ENCODE measurements at places on chromosomes 1 and 21. TPM values are rescaled to one million over a fixed set of nuclear protein-coding genes. Genes with fewer than 3 reads are reported as not detected.

GRCh38 chr1:185906186-185906585 is 172.0 kb downstream of the HMCN1 start:
- no peaks in the 10 kb centered on the region for H3K27me3 ChIP-seq
- no peak for DNase-seq
- no peaks in the 10 kb centered on the region for H3K36me3 ChIP-seq
- H3K4me1 ChIP-seq, result no peaks in the 10 kb centered on the region
- H3K27ac ChIP-seq, result no peak overlapping the region

The OR2L3 gene
- not detected for total RNA-seq

DNA sequence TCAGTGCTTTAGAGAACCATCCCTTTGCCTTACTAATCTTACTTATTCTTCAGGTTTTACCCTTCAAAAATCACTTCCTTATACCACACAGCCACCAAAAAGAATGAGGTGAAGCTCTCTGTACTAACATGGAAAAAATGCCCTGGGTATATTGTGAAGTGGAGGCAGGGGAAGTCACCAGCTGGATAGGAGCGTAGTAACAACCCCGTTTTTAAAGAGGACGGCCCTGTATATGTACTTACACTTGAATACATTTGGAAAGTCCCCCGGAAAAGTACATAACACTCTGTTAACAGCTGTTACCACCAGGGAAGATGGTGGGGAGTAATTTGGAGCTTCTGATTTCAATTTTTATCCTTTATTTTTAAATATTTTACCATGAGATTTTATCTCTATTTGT is 28.2 kb upstream of the KHDRBS1 start:
- no peaks in the 10 kb centered on the region for H3K36me3 ChIP-seq
- peak overlapping the region; percentile 82 for H3K27ac ChIP-seq
- peaks cover 50% of the 10 kb centered on the region for H3K4me1 ChIP-seq

GRCh38 chr1:17437260-17437579 is 2.3 kb downstream of the RCC2 start:
- peaks cover 37% of the 10 kb centered on the region for H3K36me3 ChIP-seq
- DNase-seq, result no peak
- H3K27ac ChIP-seq, result peak overlapping the region; percentile 75
- H3K4me3 ChIP-seq, result peak overlapping the region; percentile 81

DNA sequence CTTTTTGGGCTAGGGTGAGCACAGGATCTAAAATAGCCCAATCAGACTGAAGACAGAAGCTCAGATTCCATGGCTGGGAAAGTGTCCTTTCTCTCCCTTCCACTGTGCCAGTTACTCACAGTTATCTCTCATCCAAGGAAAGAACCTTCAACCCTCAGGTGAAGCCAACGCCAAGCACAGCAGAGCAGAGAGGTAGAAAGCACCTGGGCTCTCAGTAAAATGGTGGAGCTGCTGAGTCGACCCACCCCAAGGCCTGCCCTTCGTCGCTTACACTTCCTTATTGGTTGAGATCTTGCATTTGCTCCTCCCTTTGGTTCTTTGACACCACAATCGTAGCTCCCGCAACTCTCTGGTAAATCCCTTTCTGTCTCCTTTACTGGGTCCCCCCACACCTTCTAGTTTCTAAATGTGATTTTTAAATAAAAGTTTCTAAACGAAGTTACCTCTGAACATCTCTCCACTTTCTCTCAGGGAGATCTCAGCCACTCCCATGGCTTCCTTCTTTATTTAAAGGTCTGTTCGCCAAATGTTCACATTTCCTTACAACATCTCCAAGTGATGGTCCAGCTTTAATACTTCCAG is 27.5 kb upstream of the SLC30A1 start:
- no peaks in the 10 kb centered on the region for H3K36me3 ChIP-seq
- H3K27ac ChIP-seq, result peak overlapping the region; percentile 91
- peak overlapping the region; percentile 88 for H3K4me3 ChIP-seq

- H3K4me1 ChIP-seq, result no peaks in the 10 kb centered on the region
- no peak for DNase-seq
- no peaks in the 10 kb centered on the region for H3K36me3 ChIP-seq
Measured at GRCh38 chr1:192088496-192088895, 69.8 kb upstream of the RGS18 start.
